ENCODE measurements at places on chromosomes 12 and 14. TPM values are rescaled to one million over a fixed set of nuclear protein-coding genes. Genes with fewer than 3 reads are reported as not detected.

The C12orf54 gene
- not detected for total RNA-seq

The TAS2R8 gene
- total RNA-seq: not detected

The ACSM4 gene
- not detected for total RNA-seq

The SLC6A13 gene
- total RNA-seq: not detected

The RPS6KL1 gene
- total RNA-seq: 5.7 TPM

The HOTAIR gene
- total RNA-seq: not detected

The KRT79 gene
- total RNA-seq: not detected

The FAM186B gene
- 0.49 TPM for total RNA-seq

The FAM222A gene
- 3.9 TPM for total RNA-seq

The PCED1B gene
- total RNA-seq: 0.95 TPM

The CISTR gene
- total RNA-seq: not detected

All from pancreas (tissue), 10 donors.